ENCODE measurements at places on chromosomes 11 and 22.

DNA sequence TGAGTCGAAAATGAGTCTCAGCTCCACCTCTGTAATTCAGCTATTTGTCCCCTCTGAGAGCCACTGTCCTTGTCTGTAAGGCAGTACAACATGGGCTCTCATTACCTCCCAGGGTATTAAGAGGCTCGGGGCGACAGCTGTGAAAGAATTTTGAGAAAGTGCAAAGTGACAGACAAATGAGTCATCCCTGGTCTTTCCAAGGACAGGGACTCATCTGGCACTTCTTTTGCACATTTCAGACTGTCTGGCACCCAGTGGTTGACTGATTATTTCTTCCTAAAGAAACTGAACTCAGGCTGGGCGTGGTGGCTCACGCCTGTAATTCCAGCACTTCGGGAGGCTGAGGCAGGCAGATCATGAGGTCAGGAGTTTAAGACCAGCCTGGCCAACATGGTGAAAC is 62.1 kb upstream of the ARFGAP3 start:
- DNase-seq, result peak; percentile 13

DNA sequence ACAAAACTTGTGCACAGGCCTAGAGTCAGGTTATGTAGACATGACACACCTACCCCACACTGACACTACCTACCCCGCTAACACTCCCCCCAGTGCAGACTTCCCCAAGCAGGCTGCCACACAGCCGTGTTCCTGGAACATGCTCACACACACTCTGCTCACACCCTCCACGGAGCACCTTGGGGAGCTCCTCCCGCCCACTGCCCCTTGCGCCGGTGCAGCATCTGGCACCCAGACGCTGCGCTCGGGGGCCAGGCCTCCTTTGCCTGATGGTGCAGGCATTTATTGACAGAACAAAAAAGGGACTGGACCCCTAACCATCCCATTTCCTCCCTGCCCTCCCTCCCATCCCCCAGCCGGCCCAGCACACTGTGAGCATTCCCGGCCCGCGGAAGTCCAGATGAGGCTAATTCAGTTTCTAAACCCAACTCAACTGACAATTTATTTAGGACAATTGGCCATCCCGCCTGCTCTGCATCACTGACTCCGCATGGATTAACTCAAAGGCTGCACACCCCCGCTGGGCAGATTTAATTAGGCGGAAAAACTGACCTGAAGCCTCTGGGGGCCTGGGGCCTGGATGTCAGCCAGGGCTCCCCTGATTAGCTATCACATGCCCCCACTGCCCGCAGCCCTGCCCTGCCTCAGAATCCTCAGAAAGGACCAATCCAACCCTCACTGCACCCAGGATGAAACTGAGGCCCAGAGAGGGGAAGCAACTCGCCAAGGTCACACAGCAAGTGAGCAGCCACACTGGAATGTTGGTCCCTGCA is 30.1 kb downstream of the KCNC1 start:
- DNase-seq, result no peak

DNA sequence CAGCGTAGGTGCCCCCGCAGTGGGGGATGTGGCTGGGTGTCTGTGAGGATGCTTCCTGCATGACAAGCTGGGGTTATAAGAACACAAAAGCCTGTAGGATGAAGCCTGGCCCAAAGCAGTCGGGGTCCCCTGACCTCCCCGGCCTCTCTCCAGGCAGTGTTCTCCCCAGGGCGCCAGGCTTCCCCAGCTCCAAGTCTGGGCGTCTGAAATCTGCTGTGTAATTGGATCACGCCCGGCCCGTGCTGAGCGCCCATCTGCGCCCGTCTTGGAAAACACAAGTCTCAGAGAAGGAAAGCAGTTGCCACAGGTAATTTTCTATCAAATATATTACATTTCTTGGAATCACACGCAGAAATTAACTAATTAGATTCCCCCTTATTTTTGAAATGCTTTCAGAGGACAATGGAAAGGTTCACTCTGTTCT is 233.3 kb downstream of the CTTN start:
- DNase-seq, result no peak

DNA sequence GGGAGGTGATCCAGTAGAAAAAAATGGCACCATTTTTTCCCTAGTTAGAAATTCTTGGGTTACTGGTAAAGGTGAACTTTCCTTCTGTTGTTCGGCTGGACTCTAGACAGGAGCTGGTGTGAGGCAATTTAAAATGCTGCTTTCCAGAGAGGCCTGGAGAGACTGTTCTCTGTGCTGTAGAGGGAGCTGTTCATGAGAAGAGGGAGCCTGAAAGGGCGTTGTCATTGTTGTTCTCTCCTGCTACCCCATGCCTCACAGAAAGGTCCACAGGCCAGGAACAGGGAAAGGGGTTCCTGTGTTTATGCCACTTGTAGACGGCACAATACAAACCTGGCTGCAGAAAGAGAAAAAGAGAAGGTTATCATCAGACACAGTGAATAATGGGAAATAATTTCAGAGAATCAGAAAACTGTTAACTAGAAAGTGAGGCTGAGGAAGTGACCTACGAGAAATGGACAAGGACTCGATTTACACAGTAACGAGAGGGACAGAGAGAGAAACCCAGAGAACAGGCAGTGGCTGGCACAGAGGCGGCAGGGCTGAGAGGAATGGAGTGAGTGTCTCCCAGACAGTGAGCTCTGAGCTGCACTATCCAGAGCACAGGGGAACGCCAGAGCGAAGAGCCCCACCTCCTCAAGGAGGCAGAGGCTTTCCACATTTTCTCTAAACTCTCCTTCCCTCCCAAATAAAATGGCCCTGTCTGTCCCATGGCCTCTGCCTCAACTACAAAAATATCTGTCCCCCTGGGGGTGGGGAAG is 109.2 kb downstream of the RRM1 start:
- no peak for DNase-seq

DNA sequence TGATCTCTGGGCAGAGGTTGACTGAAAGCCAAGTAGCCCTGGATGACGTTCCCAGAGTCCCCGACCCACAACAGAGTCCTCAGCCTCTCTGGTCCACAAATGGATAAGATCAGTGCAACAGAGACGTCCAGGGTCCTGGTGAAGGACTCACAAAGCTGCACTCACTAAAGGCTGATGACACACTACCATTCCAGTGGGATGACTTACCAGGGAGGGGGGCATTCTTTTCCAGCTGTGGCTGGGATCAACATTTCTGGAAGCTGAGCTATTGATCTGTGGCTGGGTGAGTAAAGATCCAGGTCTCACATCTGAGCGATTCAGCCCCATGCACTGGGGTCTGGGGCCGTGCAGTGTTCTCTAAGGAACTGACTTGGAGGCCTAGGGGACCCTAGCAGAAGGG is 296.2 kb downstream of the NTM start:
- no peak for DNase-seq

DNA sequence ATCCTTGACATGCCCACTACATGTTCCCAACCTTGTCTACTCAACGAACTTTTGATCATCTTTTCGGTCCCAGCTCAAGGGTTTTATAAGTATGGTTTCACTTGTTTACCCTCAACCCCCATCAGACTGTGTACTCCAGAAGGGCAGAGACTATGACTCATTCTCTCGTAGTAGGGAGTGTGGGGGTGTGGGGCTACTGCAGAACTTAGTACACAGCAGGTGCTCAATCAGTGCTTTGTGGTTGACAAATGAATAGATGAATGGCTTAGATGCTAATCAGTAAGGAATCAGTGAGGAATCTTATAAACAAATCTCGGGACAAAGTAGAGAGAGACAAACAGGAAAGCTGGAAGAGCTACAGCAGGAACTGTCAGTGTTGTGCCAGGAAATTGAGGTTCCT is 151.7 kb upstream of the PLET1 start:
- DNase-seq, result no peak

DNA sequence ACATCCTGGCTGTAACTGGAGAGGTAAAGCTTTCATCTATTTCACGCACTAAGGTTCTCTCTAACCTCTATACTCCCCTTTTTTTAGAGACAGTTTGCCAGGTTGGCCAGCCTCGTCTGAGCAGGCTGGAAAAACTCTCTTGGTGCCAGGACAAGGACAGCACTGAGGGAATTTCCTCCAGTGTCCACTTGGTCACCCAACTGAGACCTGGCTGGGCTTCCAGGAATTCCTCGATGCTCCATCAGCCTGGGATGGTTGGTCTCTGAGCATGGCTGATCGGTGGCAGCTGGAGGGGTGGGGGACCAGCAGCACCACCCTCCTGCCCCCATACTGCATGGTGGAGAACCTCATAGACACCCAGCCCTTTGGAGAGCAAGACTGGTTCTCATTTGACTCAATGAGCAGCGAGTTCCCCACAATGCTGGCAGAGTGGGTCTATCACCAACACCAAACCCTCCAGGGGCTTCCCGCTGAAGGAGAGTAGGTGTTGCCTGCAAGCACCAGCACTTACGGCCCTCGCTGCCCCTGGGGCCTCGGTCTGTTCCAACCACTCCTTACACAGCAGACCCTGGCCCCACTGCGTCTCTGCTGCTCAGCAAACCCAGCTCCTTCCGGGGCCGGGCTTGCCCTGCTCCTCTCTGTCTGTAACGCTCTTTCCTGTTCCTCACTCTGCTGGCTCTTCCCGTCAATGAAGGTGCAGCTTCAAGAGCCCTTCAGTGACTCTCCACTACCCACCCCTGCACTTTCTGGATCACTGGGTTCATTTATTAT is 122.2 kb downstream of the ST3GAL4 start:
- DNase-seq, result peak; percentile 43

All from activated CD4-positive, alpha-beta T cell treated with anti-CD3 and anti-CD28 coated beads for 48 hours (primary cell).